ENCODE measurements at places on chromosomes 7 and 10.

GRCh38 chr10:103808780-103809179 is 46.6 kb downstream of the SH3PXD2A start:
- DNase-seq: no peak

GRCh38 chr7:12705878-12706277 is 18.4 kb downstream of the ARL4A start:
- DNase-seq: no peak

DNA sequence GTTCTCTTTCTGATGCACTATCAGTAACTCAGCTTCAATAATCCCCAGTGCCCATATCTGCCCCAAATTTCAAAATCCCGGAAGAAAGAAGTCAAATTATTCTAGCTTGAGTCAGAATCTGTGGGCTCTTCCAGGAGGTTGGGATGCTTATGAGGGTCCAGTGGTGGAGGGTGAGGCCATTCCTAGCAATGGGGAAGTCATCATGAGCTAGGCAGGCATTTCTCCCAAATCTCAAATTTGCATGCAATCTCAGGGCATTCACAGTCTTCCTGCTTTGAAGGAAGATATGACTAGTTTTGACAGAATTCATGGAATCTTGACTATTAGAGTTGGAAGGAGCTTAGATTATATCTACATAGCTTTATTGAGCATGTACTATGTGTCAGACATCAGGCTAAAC is 164.3 kb upstream of the AGK start:
- no peak for DNase-seq

- no peak for DNase-seq
Measured at GRCh38 chr10:44010873-44011602, 362.4 kb upstream of the ZNF32 start.

GRCh38 chr10:116694927-116695268 is 47.5 kb downstream of the HSPA12A start:
- no peak for DNase-seq
